ENCODE measurements at places on chromosomes 12 and 14.

DNA sequence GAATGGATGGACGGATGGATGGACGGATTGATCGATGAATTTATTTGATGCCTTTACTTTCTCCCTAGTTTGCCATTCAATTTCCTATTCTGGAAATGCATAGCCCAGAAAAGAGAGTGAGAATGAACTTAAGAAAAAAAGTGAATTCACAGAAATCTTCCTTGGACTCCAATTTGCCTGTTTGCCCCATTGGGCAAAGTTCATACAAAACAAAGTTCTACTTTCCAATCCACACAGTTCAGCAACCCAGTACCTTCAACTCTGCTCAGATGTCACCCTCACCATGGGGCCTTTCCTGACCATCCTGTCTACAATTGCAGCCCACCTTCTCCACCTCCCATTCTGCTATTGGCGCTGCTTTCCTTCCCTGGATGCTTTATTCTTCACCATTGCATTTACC, 8.2 kb upstream of the NUAK1 start:
- DNase-seq, result no peak

GRCh38 chr12:124668602-124669001, 101.2 kb upstream of the NCOR2 start:
- DNase-seq, result no peak

- DNase-seq, result no peak
Observed at GRCh38 chr12:10243818-10244520, 31.3 kb downstream of the GABARAPL1 start.

DNA sequence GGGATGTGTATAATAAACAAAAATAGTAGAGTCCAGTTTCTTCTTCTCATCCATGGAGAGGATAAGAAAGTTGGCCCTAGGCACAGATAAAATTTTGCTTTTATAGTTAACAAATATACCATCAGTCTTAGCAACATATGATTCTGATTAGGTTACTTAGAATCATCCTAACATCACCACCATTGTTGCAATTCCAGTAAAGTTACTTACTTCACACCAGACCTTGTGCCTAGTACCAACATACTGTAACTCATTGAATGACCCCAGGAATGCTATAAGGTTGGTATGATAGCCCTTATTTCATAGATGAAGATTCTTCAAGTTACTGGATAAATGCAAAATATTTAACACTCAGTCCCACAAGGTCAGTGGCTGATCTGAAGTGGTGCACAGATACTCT, 183.8 kb upstream of the ATP2B1 start:
- DNase-seq, result no peak

DNA sequence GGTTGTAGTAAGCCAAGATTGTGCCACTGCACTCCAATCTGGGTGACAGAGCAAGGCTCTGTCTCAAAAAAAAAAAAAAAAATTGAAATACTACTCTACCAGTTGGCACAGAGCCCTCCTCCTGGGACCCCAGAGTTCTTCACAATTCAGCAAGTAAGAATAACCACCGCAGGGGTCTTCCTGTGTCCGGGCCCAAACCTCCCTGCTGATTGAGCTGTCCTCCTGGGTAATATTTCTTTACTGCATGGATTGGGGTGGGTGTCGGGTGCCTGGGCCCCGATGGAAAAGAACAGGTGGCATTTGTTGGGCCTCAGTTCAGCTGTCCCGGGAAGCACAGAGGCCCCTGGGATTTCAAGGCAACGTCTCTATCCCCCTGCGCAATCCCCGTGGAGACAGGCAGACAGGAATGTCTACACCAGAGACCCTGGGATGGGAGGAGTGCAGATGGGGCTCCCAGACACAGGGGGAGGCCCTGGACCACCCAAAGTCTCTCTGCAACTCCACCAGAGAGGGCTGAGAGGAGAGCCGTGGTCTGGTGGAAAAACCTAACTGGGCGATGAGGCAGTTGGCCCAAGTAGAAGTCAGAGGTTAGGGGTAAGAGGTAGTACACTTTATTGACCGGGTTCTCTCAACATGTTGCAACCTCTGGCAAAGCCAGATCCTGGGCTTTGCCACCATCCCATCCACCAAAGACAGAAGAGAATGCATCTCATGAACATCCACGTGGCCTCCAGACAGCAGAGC, 32.7 kb upstream of the VPS37B start:
- DNase-seq, result no peak

DNA sequence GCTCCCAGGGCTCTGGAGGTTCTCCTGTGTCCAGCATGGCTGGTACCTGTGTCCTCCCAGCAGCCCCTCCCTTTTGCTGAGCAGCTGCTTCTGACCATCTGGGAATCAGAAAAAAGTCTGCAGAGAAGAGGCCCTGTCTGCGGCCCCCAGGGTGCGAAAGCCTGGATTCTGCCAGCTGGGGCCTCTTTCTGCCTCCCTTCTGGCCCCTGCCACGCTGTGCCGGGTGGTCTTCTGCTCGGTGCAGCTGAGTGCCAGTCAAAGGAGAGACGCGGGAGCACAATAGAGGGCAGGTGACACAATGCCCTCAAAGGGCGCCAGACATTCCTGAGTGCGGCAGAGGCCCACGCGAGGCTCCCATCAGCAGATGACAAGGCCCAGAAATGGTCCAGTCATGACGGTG, 12.6 kb downstream of the BTBD6 start:
- DNase-seq, result no peak

Data from stimulated activated CD8-positive, alpha-beta memory T cell treated with anti-CD3 and anti-CD28 coated beads, Interleukin-15, amount 100 ng/mL, for 4 hours (primary cell).